Tibial nerve (tissue), 4 donors: ENCODE measurements at places on chromosomes 1 and 21. TPM values are rescaled to one million over a fixed set of nuclear protein-coding genes. Genes with fewer than 3 reads are reported as not detected.

- DNase-seq = no peak
Measured at GRCh38 chr1:19605967-19606366, 38.1 kb upstream of the NBL1 start.

GRCh38 chr1:55420026-55420425, 204.9 kb upstream of the USP24 start:
- DNase-seq = no peak

GRCh38 chr1:236107121-236107907, 35.0 kb upstream of the GPR137B start:
- no peak for DNase-seq

Gene TMPRSS15
- not detected for total RNA-seq

Gene TP53BP2
- 44.7 TPM for total RNA-seq
